ENCODE measurements at places on chromosomes 13 and 19.

DNA sequence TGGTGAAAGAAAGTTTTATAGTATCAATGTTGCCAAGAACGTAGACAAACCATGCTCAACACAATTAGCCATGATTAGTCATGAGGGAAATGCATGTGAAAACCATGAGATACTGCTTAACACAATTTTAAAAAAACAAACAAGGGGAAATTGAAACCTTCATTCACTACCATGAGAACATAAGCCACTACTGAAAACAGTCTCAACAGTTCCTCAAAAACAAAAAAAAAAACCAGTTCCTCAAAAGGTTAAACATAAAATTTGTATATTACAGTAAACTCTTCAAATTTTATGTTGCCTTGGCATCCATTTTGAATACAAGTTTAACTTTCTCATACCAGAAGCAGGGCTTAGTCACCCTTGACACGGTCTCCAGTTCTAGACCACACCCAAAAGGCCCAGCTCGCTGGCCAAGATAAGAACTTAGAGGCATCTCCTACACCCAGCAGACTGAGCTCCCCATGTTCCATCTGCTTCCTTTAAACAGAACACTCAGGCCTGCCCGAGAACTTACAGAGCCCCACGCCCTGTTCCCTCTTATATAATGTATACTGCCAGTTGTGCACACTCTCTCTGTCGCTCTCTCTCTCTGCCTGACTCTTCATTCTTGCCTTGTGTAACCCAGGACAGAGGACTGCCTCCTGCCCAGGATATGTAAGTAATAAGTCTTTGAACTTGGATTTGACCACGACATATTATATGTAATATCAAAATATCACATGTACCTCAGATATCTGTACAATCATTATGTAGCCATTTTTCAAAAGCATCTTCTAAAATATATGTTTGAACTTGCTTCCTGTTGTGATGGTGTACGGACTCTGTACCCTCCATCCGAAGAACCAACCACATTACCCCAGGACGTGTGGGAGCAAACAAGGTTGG, 67.4 kb downstream of the STK24 start:
- no peak for DNase-seq

GRCh38 chr13:35146686-35147085, 204.6 kb downstream of the NBEA start:
- no peak for DNase-seq

- no peak for DNase-seq
Observed at GRCh38 chr13:27081893-27082679, 89.5 kb downstream of the USP12 start.

DNA sequence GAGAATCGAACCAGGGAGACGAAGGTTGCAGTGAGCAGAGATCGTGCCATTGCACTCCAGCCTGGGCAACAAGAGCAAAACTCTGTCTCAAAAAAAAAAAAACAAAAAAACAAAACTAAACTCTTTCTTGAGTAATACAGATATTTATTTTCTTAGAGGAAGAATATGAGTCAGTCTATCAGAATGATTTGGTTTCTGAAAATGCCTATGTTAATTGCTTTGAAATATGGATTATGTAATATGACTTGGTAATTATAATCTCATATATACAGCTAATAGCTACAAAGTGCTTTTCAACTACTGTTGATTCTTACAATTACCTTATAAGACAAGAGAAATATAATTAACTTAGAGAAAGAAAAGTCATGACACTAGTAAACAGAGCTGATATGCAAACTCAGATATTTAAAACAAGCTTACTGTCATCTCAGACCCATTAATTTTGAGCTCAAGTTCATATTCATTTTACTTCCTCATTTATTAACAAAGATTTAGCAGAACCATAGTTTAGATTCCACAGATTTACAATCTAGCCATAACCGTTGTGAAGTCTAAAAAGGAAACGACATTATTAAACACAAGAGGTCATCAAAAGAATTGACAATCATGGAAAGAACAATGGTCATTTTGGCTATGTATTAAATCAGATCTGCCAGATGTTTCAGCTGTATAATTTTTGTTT, 88.0 kb downstream of the TBC1D4 start:
- no peak for DNase-seq

DNA sequence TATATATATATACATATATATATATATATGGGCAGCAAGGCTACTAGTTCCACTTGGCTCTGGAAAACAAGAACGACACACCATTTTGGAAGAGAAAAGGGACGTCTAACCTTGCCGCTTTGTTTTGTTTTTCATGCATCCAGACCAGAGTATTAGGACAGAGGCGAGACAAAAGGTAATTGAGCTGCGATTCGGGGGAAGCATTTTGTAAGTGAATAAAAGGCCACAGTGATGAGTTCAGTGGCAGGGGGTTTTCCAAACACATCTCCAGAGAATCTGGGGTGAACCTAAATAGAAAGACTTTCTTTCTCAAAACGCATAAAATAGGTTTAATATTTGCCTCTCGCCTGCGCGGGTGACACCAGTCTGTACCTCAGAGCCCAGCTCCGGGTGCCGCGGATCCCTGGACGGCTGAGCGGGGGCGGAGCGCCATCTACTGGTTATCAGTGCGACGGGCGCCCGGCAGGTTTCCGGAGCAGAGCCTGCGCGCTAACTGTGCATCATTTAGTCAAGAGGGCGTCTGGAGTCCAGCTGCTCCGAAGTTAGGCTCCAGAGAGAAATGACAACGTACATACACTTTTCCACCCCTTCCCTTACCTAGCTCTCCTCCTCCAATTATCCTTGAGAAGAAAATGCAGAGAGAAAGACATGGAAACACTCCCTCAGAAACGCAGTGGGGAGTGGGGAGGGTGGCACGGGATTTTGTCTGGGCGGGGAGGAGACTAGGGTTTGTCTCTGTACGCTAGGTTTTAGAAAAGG, 262.3 kb downstream of the TBC1D4 start:
- peak; percentile 67 for DNase-seq

DNA sequence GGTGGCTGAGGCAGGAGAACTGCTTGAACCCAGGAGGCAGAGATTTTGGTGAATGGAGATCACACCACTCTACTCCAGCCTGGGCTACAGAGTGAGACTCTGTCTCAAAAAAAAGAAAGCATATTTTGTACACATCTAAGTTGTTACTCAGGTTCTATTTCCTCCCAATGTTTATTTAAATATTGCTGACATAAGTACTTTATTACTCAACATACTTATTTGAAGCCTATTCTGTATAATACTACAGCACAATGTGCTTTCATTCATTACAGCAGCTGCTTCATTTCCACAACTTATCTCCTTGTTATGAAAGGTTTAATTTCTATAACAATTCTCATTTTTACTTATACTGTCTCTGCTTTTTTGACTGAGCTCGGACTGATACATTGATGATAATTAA, 495.7 kb downstream of the SLITRK1 start:
- no peak for DNase-seq

DNA sequence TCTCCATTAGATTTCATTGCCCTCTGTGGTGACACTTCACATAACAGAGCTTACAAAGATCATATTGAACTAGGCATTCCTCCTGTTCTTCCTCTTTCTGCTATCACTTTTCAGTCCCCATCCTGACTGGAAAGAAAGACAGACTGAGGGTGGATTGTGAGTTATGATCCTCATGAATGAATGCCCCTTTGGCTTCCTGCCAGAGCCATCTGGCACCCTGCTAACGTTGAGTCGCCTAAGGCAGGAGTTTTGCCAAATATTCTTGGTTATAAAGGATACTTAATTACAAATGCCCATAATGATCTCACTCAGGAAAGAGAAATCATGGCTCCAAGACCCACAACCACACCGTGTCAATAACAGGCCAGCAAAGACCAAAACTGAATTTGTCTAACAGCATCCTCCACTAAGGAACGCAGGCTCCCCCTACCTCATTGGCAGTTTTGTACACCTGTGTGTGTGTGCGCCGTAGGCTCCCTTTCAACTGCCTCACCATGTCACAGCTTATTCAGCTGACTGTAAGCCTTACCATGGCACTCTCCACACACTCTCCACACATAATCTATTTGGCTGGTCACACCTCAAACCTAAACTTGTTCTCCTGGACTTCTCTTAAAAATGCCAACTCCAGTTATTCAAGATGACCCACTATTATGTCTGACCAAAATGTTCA, 15.5 kb downstream of the ZNF211 start:
- no peak for DNase-seq

DNA sequence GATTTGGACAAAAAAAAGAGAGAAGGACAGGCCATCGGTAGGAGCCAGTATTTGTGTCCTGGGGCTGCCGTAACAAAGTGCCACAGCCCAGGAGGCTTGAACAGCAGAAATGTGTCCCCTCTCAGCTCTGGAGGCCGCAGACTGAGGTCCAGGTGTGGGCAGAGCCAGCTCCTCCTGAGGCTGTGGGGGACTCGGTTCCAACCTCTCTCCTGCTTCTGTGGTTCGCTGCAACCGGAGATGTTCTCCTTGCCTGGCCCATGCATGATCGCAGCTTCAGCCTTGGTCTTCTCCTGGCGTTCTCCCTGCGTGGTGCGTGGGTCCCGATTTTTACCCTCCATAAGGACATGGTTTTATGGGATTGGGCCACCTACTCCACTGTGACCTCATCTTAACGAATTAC, 85.9 kb upstream of the SOX1 start:
- DNase-seq: no peak

DNA sequence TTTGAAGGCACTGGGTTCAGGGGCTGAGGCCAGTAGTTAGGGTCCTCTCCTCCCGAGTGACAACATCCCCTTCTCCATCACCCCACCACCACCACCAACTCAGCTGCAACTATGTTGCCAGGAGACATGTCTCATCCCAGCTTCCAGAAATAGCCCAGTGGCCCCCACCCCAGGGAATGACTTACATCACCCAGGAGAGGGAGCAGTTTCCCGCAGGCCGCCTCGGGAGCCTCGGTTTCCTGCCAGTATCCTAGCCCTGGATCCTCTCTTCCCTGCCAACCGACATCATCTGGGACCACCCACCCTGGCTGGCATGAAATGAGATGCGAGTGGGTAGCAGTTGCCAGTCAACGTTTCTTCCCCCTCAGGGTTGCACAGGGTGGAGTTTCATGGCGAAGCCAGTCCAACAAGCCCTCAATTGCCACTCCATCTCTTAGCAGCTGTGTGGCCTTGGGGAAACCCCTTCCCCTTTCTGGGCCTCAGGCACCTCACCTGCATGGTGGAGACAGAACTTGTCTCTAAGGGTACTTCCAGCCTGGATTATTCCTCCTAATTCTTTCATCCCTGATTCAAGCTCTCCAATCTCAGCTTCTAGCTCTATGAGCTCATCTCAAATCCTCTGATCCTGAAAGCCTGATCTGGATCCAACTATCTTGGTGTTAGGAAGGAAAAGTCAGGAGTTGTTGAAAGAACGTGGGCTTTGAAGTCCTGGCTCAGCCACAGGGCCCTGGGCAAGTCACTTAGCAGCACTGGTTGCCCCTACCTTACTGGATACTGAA, 3.9 kb upstream of the GSK3A start:
- no peak for DNase-seq

DNA sequence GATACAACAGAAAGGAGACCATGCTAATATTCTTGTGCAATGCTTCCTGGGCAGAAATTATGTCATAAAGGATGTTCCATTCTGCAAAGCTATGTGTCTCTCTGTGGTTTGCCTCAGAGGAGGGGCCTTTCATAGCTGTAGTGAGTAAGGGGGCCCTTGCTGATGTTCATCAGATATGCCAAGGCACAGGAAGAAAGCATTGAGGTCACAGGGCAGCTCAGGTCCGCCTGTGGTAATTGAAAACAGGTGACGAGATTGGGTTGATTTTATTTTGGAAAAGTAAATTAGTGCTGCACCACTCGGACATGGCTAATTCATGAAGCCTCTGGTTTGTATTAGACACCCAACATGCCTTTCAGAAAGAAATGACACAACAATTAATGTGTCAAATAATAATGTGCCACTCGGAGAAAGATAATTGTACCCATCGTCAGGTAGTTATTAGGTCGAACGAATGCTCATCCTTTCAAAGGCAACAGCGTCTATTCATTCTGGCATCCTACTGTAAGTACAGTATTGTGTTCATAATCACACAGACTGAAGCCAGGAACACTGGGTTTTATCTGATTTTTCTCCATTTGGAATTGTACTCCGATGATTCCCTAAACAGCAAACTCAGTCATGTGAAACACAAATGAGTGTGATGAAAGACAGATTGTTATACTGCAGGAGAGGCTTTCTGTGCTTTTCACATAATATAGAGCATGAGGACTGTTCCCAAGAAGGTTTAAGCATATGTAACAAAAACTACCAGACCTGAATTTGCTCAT, 421.6 kb upstream of the KLF12 start:
- DNase-seq: no peak

DNA sequence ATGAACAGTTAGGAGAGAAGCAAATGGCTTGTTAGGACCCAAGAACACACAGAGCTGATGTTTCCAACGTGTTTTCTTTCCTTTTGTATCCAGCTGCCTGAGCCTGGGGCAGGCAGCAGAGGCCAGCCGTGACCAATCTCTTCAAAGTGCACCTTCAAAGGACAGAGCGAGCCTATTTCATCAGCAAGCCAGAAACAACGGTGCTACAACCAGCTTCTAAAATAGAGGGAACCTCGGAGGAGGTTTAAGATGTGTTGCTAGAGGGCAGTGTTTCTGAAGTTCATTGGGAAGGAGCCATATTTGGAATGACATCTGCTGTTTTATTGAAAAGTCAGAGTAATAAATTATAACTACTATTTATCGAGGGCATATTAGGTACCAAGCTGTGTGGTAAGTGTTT, 56.2 kb upstream of the RFC3 start:
- DNase-seq: peak; percentile 17

- DNase-seq: no peak
Observed at GRCh38 chr13:41587490-41587889, 130.1 kb downstream of the RGCC start.

DNA sequence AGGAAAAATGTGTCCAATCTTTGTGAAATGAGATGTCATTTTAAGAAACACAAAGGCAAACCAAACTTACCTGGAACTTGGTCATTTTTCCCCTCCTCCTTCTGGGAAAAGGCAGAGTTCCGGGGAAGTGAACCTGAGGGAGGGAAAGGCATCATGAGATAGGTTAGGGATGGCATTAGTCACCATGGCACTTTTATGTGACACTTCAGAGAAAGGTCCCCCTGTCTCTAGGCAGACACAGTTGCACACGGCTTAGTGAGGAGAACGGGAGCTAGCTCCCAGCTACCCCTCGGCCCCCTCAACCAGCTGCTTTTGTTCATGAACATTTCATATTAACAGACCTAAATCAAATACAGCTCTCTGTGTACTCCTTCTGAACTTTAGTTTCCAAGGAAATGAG, 1.5 kb downstream of the ZNF235 start:
- DNase-seq: no peak

GRCh38 chr13:33087091-33087490, 70.9 kb downstream of the KL start:
- no peak for DNase-seq

DNA sequence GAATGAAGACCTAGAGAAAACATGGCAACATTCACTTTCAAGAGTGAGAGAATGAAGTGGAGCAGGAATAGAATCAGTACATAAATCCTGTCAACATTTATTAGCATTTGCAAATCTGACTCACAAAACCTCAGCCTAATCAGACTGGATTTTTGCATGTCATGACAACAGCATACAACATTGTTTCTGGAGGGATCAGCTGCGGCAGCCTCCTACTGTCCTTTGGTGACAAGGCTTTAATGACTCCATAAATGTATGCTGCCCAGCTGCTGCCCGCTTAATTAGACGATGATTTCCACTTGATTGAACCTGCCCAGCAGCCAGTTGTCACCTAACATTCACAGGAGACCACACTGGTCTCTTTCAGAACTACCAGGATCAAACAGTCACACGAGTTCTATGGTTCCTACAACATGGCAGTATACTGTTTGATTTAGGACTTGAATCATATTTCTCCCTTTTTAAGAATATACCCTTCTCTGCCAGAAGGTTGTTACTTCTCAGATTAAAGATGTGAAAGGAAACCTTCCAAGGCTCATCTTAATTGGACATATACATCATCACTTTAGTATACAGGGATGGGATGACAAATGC, 9.3 kb downstream of the EBPL start:
- DNase-seq: no peak

Data from prostate gland (tissue), 2 donors.